Activated CD8-positive, alpha-beta memory T cell treated with anti-CD3 and anti-CD28 coated beads for 1 hour (primary cell): ENCODE measurements at places on chromosomes 3 and 15.

- DNase-seq = no peak
Observed at GRCh38 chr15:50753463-50753862, 12.0 kb downstream of the SPPL2A start.

- no peak for DNase-seq
Observed at GRCh38 chr3:15805756-15806266, 8.0 kb upstream of the ANKRD28 start.

DNA sequence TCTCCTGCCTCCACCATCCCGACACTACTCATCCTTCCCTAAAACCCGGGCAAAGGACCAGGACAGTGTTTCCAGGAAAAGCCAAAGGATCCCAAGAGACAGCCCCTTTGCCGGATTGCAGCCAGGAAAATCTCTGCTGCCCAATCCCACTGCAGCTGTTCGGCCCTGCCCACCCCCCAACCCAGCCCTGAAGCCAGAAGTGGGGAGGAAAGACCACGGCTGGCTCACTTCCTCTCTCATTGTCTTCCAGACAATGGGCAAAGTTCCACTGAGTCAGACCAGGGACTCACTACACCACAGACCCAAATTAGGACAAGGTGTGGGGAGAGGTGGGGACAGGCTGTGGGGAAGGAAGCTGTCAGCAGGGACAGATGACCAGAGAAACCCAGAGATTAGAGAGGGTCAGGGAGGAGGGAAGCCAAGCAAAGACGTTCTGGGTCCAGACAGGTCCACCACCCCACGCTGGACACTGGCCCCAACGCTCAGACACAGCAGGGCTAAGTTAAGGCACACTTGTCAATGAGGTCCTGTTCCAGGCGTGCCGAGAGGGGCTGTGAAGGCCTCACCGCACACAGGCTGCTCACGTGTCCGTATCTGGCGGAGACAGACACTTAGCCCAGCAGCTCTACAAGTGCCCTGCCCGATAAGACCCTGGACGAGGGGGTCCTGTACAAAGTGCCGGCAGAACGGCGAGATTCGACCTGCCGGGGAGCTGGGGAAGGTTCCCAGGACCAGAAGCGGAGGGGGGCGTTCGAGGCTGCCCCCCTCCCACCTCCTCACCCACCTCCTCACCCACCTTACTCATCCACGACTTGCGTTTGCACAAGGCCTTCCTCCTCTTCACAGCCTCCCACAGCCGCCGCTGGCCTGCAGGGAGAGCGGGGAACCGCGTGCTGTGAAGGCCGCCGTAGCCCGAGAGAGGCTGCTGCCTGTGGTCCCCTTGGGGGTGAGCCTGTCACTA lies 21.9 kb downstream of the TNK2 start:
- DNase-seq = no peak

DNA sequence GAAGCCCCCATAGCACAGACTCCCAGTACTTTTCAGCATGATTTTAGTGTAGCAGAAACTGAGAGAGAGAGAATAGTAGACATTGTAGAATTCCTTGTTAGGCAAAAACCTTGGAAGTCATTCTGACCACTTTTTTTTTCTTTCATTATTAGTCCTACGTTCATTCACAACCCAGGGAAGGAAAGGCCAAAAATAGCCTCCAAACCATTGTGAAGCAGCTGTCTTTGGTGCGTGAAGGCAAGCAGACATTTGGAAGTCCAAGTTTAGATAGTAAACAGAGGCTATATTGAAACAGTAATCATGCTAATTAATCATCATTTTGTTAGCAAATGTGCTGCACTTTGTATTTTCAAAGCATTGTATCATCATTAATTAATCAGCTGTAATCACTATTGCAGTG lies 34.5 kb downstream of the CCDC54 start:
- DNase-seq = no peak

DNA sequence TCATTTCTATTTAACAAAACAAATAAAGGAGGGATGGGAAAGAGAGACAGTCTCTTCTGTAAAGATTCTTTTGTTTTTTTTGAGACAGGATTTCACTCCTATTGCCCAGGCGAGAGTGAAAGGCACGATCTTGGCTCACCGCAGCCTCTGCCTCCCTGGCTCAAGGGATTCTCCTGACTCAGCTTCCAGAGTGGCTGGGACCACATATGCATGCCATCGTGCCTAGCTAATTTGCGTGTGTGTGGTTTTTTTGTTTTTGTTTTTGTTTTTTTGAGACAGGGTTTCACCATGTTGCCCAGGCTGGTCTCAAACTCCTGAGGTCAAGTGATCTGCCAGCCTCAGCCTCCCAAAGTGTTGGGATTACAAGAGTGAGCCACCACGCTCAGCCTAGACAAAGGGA lies 23.3 kb downstream of the STAG1 start:
- no peak for DNase-seq

DNA sequence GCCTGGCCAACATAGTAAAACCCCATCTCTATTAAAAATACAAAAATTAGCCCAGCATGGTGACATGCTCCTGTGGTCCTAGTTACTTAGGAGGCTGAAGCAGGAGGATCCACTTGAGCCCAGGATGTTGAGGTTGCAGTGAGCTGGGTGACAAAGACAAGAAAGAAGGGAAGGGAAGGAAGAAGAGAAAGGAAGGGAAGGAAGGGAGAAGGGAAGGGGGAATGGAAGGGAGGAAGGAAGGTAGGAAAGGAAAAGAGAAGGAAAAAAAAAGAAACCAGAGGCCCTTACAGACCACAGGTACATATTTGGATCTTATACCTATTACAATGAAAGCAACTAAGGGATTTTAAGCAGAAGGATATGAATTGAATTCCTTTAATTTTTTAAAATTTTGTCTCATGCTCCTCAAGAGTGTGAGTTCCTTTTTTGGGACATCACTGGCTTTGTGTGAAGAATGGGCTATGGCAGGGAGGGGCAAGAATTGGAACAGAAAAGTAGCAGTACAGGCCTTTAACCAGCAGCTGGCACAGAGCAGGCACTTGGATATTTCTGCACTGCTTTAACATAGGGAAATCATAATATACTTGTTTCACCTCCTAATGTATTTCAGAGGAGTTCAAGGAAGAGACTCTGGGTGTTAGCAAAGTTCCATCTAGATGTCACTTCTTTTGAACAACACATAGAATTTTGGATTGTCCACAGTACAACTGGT lies 7.9 kb downstream of the RAB27A start:
- no peak for DNase-seq

DNA sequence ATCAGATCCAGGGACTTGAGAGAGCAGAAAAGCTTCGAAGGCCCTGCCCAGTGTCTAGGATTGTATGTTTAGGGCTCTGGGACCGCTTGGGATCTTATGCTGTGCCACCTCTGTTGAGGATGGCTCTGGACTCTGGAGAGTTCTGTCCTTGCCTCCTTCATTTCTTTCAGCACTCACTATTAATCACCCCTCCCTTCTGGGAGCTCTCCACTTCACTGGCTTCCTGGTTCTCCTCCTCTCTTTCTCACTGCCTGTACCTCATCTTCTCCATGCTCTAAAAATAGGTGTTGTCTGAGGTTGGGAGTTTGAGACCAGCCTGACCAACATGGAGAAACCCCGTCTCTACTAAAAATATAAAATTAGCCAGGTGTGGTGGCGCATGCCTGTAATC lies 17.3 kb downstream of the MAPKBP1 start:
- no peak for DNase-seq
